ENCODE measurements at places on chromosomes 13 and 19.

- DNase-seq, result no peak
Measured at GRCh38 chr19:49441210-49441959, at the start of gene SLC17A7. Gene SLC17A7 (minus strand): TSS chr19:49441527. CDS start chr19:49441379, 148 bp downstream.

- DNase-seq, result no peak
Measured at GRCh38 chr13:95023405-95023804, 277.8 kb downstream of the ABCC4 start.

GRCh38 chr19:27676877-27677276 is 1536.1 kb downstream of the UQCRFS1 start:
- DNase-seq, result no peak

- peak; percentile 17 for DNase-seq
Measured at GRCh38 chr19:56294549-56294948, 20.1 kb downstream of the ZSCAN5A start.

DNA sequence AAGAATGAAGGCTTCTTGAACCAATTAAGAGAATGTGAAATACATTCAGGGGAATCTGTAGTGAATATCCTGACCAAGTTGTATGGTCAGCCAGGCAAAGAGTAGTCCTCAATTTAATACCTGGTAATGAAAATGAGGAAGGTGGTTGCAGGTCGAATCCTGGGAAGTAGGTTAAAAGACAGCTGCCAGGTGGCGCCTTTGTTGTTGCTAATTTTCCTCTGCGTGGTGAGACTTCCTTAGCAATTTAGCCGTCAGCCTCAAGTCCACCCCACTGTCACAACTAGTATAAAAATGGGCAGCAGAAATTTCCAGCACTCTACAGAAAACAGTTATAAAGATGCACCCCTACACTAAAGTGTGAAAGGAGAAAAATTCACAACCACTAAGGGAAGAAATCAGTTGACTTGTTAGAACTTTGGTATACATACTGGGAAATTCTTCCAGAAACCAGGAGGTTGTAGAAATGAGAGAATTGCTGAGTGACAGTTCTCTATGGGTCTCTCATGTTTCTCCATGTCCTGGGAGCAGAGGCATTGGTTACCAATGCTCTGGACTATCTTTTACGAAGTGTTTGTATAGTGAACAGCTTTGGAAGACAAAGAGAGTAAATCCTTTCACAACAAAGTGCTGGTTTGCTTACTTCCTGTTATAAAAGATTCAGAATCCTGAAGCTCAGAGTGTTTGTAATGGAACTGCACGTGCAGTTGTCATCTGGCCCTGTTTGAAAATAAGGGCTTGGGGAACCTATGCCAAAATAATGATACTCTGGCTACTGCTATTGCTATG is 235.9 kb downstream of the NHLRC3 start:
- no peak for DNase-seq

DNA sequence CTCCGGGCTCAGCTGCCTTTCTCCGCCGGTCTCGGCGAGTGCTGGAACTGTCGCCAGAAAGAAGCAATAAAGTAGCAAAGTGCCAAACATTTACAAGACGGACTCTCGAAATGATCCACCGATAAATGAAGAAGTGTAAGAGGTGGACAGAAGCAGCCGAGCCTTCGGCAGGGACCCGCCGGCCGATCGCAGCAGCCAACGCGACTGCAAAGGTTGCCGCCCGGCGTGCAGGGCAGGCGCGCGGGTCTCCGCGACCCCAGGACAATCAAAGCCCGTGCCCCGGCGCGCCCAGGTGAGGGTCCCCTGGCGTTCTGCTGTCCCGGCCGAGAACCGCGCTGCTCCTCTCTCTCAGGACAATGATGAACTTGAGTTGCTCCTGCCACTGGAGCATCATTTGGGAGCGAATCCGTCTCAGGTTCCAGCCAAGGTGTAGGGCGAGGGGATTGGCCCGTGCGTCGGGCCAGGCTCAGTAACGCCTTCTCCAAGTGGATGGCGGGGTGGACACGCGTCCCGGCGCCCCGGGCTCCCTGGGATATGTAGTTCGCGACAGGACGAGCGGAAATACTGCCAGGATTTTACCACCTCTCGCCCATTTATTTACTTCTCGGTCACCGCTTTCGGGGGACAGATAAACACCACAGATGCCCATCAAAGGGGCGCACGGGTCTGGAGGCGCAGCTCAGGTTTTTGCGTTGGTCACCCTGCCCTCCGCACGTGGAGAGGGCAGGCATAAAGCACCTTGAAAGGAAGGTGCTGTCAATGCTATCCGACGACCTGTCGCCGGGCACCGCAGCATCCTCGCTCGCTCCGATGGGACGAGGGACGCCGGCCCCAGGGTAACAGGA is at the start of the genes BIVM and POGLUT2:
TSS of gene BIVM (plus strand) at position 539 of the 845 bp plus-strand sequence. CDS start 8,149 bp downstream, outside the sequence.
TSS of gene POGLUT2 (minus strand) at position 396 of the 845 bp plus-strand sequence. CDS start at position 90, 306 bp downstream.
- DNase-seq, result peak; percentile 92

DNA sequence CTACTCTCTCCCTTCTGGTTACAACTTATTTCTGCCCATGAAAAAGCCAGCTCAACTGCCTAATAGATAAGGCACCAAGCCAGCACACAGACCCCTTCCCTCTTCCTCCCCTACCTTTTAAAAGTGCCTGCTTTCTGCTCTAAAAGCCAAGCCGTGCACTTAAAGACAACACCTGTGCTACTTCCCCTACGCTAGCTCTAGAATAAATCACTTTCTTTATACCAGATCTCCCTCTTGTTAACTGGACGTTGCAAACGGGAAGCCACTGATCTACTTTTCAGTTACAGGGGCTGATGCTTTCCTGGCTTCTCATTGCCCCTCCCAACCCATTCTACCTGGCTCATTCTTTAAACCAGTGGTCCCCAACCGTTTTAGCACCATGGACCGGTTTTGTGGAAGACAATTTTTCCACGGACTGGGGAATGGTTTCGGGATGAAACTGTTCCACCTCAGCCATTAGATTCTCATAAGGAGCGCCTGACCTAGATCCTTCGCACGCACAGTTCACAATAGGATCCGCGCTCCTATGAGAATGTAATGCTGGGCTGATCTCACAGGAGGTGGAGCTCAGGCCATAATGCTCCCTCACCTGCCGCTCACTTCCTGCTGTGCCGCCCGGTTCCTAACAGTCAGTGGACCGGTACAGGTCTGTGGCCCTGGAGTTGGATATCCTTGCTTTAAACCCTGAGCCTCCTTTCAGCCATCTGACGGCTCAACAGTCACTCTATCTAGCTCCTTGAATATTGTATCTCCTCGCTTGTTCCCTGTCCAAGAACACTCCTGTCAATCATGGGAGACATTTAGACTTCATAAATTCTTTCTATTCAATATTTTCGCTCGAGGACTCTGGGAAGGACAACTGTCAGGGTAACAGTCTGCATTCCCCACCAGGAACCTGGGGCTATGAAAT is 841 bp upstream of the ZNF223 start:
- DNase-seq, result no peak

DNA sequence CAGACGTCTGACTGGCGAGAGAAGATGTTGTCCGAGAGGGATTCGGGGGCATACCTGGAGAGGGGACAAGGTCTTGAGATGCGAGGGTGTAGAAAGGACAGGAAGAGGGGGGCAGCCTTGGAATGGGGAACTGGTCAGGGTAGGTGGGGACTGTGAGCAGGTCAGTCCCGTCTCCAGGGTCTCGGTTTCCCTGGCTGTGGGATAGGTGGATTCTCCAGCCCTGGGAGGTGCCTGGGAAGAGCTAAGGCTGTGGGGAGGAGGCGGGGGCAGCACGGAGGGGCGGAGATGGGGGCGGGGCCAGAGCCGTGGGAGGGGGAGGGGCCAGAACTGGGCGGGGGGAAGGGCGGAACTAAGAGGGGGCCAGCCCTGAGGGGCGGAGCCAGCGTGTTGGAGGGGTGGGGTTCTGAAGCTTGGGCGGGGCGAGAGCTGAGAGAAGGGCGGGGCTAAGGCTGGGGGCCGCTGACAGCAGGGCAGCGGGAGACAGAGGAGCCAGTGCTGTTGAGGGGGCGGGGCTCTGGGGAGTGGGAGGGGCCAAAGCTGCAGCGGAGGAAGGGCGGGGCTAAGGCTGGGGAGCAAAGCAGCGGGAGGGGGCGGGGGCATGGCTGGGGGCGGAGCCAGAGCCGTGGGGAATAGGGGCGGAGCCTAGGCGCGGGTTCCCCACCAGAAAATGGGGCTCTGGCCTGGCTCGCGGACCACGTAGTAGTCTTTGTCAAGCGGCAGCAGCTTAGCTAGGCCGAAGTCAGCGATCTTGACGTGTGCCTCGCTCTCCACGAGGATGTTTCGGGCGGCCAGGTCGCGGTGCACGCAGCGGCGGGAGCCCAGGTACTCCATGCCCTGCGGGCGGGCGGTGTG is 9.5 kb upstream of the INSL3 start:
- DNase-seq, result peak; percentile 82

DNA sequence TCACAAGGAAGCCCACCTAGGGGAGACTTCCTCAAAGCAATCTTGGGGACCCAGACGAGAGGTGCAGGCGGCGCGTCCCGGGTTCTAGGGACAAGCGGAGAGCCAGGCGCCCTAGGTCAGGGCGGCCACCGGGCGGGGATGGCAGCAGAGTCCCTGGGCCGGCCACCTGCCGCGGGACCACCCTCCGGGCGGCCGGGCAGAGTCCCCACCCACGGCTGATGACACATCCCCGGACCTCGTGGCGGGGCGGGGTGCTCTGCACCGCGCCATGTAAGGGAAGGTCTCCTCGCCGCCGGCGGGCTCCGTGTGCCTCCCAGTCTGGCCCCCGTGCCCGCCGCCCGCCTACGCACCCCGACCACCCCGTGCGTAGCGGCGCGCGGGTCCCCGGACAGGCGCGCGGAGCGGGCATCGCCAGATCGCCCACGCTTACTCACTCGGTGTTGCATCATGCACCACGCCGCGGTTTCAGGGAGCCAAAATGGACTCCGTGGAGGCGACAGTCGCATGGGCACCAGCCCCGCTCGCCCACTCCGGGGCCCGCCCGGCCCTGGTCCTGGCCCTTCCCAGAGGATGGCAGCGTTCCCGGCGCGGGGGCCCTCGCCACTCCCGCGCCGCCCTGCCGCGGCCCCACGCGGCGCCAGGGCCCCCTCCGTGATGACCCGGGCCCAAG is 643 bp downstream of the SLC7A1 start:
- DNase-seq, result peak; percentile 80

GRCh38 chr13:23579896-23580683 is 9.9 kb downstream of the TNFRSF19 start:
- no peak for DNase-seq

GRCh38 chr13:76329004-76329403 is 557.2 kb downstream of the KCTD12 start:
- DNase-seq, result no peak

GRCh38 chr13:100694722-100695508 is 20.3 kb upstream of the TMTC4 start:
- DNase-seq, result peak; percentile 29

DNA sequence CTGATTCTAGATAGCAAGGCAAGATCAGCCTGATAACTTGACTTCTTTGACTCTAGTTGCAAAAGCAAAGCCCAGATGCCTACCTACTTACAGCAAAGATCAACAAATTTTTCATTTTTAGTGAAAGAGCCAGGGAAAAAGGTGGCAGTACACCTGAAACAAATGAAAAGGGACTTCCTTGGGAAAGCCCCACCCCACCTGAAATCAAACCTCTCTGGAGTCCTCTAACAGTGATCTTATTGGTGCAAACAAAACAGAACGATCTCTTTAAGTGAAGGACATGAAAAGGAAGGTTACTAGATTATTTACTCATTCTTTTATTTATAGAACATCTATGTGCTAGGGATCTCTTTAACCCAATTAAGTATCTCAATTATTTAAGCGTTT is 507 bp upstream of the LCP1 start:
- DNase-seq, result no peak

GRCh38 chr19:7153022-7153421 is 83.5 kb downstream of the ZNF557 start:
- no peak for DNase-seq

GRCh38 chr19:45200568-45200967 is 22.0 kb downstream of the BLOC1S3 start:
- peak; percentile 55 for DNase-seq

- DNase-seq, result no peak
Measured at GRCh38 chr13:67935626-67936025, 705.5 kb upstream of the PCDH9 start.

DNA sequence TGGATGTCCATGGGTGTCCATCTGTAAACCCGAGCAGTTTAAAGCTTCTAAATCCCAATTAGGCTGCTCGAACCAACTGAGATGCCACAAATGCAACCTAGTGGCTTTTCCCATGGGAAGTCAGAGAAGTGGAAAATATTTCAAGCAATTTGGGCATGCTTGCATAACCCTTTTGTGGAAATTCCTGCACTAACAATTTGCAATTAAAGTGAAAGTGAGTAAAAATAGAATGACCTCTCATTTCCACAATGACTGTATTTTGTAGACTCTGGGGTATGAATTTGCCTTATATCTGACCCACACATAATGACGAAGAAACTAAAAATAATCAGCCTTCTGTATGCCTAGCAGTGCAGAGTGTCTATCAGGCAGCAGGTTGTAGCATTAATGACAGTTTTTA is 91.8 kb upstream of the TSC22D1 start:
- peak; percentile 85 for DNase-seq

DNA sequence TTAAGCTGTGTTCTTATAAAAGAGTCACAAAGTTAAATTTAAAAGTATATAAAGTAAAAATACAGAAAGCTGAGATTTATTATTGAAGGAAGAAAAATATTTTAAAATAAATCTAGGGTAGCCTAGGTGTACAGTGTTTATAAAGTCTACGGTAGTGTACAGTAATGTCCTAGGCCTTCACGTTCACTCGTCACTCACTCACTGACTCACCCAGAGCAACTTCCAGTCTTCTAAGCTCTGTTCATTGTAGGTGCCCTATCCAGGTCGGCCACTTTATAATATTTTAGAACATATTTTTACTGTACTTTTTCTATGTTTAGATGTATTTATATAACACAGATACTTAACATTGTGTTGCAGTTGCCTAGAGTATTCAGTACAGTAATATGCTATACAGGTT is 47.4 kb downstream of the NDFIP2 start:
- DNase-seq, result no peak

DNA sequence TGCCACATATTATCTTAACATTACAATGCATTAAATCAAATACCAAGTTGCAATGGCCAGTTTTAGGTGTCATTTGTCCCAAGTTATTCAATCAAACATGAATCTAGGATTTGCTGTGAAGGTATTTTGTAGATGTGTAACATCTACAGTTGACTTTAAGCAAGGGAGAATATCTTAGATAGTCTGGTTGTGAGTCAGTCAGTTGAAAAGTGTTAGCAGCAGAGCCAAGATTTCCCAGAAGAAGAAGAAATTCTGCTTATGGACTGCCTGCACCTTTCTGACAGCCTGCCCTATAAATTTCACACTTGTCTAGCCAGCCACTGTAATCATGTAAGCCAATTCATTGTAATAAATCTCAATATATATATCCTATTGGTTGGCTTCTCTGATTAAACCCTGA is 41.3 kb upstream of the INTS6 start:
- DNase-seq, result peak; percentile 35

DNA sequence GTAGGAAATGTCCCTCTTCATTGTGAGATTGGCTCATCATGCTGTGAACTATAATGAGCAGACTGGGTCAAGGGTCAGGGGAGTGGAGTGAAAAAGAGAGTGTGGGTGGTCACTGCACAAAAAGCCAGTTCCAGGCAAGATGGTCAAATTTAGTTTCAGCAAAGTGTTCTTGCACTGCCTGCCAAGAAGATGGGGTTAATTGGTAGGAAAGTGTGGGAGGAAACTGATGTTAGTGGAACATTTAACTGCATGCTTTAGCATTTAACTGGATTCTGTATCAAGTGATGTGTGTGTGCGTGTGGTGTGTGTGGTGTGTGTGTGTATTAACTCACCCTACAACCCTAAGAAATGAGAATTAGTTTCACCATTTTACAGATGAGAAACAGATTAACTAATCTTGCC is 131.6 kb downstream of the COG6 start:
- DNase-seq, result no peak

- DNase-seq, result no peak
Measured at GRCh38 chr19:11204943-11205349, 7.6 kb upstream of the KANK2 start.
